ENCODE measurements at places on chromosomes 6 and 20. TPM values are rescaled to one million over a fixed set of nuclear protein-coding genes. Genes with fewer than 3 reads are reported as not detected.

KIAA0408 gene
- polyA plus RNA-seq, result 3.5 TPM

ADGB gene
- polyA plus RNA-seq, result 1.1 TPM

ALDH8A1 gene
- polyA plus RNA-seq, result 19.7 TPM

OR2H2 gene
- polyA plus RNA-seq, result 0.25 TPM

MKKS gene
- 39.0 TPM for polyA plus RNA-seq

GNAS gene
- 2,067 TPM for polyA plus RNA-seq

PSMB8 gene
- polyA plus RNA-seq, result 27.0 TPM

FAM229B gene
- polyA plus RNA-seq, result 56.4 TPM

COL9A3 gene
- 19.3 TPM for polyA plus RNA-seq

SSTR4 gene
- polyA plus RNA-seq, result 0.10 TPM

GRM1 gene
- polyA plus RNA-seq, result 0.21 TPM

NFATC2 gene
- polyA plus RNA-seq, result 2.1 TPM

PHACTR1 gene
- polyA plus RNA-seq, result 19.7 TPM

POM121L2 gene
- polyA plus RNA-seq, result not detected

SLC35F1 gene
- 2.0 TPM for polyA plus RNA-seq

DPPA5 gene
- polyA plus RNA-seq, result 0.22 TPM

IP6K3 gene
- polyA plus RNA-seq, result 0.92 TPM

CD83 gene
- 9.4 TPM for polyA plus RNA-seq

SDC4 gene
- 162 TPM for polyA plus RNA-seq

TGM6 gene
- polyA plus RNA-seq, result not detected

NKAIN4 gene
- polyA plus RNA-seq, result 25.4 TPM

ZNF76 gene
- 39.6 TPM for polyA plus RNA-seq

SRSF12 gene
- 13.1 TPM for polyA plus RNA-seq

NKAPL gene
- polyA plus RNA-seq, result 3.4 TPM

NCOA7 gene
- polyA plus RNA-seq, result 63.9 TPM

SLC22A23 gene
- polyA plus RNA-seq, result 9.9 TPM

CLDN20 gene
- 2.7 TPM for polyA plus RNA-seq

HLA-B gene
- 150 TPM for polyA plus RNA-seq

C4A gene
- polyA plus RNA-seq, result 15.4 TPM

MTFR2 gene
- polyA plus RNA-seq, result 3.0 TPM

TMEM170B gene
- polyA plus RNA-seq, result 8.6 TPM

BEND6 gene
- 4.4 TPM for polyA plus RNA-seq

SPATS1 gene
- not detected for polyA plus RNA-seq

SLC35B2 gene
- 56.5 TPM for polyA plus RNA-seq

TREM1 gene
- polyA plus RNA-seq, result not detected

CFAP206 gene
- polyA plus RNA-seq, result 2.8 TPM

LHFPL5 gene
- polyA plus RNA-seq, result 0.07 TPM

FOXC1 gene
- polyA plus RNA-seq, result 79.8 TPM

DNAH8 gene
- polyA plus RNA-seq, result 0.35 TPM

PRDM1 gene
- polyA plus RNA-seq, result 2.9 TPM

NR2E1 gene
- not detected for polyA plus RNA-seq

PLEKHG1 gene
- polyA plus RNA-seq, result 34.7 TPM

COL20A1 gene
- 0.92 TPM for polyA plus RNA-seq

LPA gene
- polyA plus RNA-seq, result 0.38 TPM

TRAM2 gene
- 50.8 TPM for polyA plus RNA-seq

ARMC12 gene
- 1.5 TPM for polyA plus RNA-seq

HRH3 gene
- not detected for polyA plus RNA-seq

NKAIN2 gene
- 30.9 TPM for polyA plus RNA-seq

LBP gene
- polyA plus RNA-seq, result not detected

Data from left renal cortex interstitium (tissue), 4 donors.